ENCODE measurements at places on chromosomes 5 and 9.

DNA sequence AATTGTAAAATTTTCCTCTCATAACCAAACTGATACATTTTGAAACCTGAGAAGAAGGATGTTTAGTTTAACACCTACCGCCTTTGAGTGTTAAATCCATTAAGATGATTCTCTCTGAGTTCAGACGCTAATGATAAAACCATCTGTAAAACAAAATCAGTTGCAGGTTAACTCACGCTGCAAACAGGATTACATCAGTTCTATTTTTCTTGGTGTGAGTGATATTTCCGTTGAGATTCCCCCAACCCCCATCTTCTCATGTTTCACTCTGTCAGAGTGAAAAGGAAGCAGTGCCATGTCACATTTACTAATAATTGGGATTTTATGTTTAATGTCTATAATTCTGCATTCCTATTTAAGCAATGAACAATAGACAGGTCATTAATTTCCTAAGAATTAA lies 146.5 kb downstream of the FANCC start:
- peak; percentile 88 for DNase-seq

- no peak for DNase-seq
These were observed 44.5 kb downstream of the SPRY4 start for GRCh38 chr5:142280066-142281007.

GRCh38 chr5:80755626-80756025 lies 100.8 kb upstream of the DHFR start:
- DNase-seq = peak; percentile 89

GRCh38 chr9:88259001-88259400 lies 120.7 kb upstream of the SPATA31C2 start:
- no peak for DNase-seq

DNA sequence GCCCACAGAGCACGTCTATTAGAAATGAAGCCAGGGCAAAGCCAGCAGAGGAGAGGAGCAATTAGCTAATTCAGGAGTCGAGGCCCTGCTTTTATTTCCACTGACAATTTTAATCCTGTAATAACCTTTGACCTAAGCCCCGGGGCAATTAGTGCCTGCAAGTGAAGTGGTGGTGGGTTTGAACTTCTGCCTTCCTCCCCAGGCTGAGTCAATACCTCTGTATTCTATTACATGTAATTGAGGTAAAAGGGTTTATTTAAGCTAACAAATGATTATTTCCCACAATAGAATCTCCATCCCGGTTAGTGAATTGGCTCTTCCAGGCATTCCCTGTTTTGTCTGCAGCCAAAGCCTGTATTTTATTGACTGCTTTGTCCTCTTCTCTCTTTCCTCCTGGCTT lies 49.9 kb downstream of the FGF18 start:
- DNase-seq = no peak

GRCh38 chr9:107138261-107138992 lies 144.7 kb upstream of the RAD23B start:
- DNase-seq = no peak

DNA sequence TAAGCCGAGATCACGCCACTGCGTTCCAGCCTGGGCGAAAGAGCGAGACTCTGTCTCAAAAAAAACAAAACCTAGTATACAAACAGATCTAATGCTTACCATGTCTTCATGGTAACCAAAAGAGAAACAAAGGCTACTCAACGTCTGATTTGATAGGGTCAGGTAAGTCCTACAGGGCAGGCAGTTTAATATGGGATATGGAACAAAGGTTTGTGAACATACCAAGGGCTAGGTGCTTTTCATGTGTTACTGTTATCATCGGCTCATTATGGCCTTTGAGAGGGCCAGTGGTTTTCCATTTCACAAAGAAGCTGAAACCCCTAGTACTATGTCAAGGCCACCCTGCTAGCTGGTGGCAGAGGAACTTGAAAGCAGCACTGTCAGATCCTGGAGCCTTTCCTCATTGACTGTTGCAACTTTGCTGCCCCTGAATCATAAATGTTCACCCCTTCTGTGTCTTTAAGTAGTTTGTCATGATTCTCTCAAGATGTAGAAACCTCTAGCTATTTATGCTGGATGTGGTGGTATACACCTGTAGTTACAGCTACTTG lies 5.1 kb downstream of the IQGAP2 start:
- DNase-seq = no peak

GRCh38 chr9:132761602-132762001 lies 91.3 kb downstream of the GTF3C4 start:
- no peak for DNase-seq

DNA sequence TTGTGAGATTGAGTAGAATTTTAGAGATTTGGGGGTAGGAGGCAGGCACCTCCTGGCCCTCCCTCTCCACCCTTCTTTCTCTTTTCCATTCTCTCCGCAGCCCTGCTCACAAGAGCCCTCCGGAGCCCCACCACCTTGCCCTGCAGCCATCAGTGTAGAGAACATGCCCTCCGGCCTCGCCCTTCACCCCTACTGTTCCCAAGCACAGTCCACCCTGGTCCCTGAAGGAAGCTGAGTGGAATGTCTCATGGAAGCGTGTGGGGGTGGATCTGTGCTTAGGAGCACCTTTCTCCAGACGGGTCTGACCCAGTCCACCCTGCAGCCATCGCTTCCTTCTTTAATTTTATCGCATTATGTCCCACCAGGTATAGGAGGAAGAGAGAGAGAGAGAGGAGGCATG lies 267.1 kb downstream of the NSG2 start:
- DNase-seq = no peak

GRCh38 chr5:16944816-16945562 lies 8.9 kb upstream of the MYO10 start:
- DNase-seq = no peak

DNA sequence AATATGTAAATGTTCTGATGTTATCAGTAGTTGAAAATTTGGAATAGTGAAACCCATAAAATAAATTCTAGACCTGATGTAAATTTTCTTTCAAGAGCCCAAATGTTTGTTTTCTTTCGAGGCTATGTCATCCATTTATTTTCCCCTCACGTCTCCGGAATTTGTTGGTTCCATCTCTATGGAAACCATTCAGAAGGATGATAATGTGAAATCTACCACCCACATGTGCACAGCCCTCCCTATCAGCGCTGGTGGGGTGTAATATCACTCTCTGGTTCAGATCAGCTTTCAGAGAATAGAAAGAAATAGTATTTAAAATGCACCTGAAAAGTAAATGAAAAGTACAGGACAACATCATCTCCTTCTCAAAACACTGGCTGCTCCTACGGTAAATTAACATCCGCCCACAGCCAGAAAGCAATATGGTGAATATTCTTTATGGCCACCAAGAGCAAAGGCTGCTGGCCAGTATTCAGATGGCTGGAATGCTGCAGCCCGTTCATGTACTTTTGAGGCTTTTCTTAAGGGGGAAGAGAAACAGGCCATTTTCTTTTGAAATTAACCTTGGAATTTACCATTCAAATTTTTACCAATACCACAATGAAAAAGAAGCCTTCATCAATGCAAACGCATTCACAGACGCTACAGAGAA lies 28.5 kb downstream of the GLDC start:
- no peak for DNase-seq

DNA sequence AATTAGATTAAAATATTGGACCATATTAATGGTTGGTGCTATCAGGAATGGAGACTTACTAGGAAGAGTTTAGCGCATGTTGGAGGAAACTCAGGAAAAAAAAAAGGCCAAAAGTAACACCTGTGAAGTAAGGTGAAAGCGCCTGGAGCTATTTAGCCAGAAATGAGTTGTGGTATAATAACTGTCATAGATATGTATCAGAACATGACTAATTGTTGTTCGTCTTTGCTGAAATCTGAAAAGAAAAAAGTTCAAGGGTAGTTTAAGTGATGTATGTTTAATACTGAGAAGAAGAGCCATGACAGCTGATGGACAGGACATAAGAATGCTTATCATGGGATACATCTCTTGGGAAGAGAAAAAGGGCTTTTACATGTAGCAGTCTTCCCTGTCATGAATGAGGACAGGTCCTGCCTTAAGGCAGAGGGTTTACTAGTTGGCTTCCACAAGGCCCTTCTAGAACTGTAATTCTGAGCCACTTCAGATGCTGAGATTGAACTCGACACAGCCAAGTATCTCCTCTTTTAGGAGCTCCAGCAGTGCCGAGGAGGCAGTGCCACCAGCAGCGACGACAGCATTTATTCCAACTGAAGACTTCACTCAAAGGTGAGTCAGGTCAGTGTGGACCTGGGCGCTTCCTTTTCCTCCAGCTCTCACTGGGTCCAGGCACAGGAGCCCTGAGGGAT lies 940 bp upstream of the CAMK4 start:
- DNase-seq = no peak

DNA sequence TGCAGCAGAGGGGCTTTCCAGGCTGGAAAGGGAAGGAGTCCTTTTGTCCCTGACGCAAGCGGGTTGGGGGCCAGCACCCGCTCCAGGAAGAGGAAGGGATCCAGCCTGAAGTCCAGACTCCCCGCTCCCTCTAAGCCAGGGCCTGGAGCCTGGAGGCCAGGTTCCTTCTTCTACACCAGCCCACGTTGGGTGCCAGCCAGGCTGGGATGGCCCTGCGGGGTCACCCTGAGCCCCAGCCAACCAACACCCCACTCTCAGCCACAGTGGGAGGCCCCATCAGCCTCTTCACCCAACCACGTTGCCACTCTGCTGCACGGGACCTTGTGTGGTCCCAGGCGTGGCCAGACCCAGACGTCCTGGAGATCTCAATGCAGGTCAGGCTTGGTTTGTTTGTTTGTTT lies 970 bp upstream of the FUT7 start:
- DNase-seq = peak; percentile 54

GRCh38 chr9:123034881-123035510 lies 1.5 kb downstream of the GPR21 start:
- DNase-seq = no peak

GRCh38 chr5:103031607-103032006 lies 88.3 kb downstream of the GIN1 start:
- DNase-seq = no peak

GRCh38 chr5:171813813-171814490 lies 28.3 kb downstream of the SMIM23 start:
- no peak for DNase-seq

- DNase-seq = no peak
These were observed 1829.6 kb upstream of the NUDT12 start for GRCh38 chr5:105392122-105392709.

DNA sequence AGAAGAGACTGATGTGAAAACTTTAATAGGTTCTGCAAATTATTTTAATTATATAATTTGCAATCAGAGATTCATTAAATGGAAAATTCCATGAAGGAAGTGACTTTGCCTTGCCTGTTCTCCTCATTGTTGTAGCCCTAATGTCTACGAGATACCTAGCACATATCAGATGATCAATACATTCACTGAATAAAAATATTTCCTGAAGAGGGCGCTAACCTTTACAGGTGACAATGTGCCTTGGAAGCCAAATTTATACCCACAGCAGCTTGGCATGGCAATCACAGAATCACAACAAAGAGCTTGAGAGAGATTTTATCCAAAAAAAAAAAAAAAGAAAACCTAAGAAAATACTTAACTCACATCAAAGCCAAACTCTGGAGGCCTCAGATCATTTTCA lies 17.4 kb downstream of the HAUS6 start:
- peak; percentile 54 for DNase-seq

DNA sequence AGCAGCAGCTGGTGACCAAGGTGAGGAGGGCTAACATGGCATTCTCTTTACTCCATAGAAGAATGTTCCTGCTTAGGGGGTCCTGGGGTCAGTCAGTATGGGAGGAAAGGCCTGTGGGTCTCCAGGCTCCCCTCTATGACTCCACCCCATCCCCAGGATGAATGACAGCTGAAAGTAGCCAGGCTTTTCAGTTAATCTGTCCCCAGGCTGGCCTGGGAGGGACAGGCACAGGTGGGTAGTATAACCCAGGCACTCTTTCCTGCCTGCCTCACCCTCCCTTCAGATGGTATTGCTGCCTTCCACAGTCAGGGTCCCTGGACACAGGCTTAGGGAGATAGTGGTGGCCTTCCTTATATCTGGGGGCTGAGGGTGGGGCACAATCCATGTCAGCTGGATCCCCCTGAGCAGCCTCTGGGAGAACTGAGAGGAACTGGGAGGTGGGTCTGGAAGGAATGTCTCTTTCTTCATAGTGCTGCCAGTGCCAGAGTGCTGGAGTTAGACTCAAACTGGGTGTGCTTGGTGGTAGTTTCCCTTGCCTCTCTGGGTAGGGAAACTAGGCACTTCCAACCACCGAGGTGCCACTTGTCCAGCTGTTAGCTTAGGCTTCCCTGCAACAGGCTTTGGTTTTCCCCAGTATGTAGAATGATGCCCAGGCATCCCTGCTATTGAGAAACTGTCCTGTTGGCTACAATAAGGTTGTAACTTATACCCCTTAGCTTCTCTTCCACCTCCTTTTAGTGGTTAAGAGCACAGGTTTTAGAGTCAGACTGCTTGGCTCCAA lies 27.8 kb downstream of the LARP1 start:
- DNase-seq = no peak

DNA sequence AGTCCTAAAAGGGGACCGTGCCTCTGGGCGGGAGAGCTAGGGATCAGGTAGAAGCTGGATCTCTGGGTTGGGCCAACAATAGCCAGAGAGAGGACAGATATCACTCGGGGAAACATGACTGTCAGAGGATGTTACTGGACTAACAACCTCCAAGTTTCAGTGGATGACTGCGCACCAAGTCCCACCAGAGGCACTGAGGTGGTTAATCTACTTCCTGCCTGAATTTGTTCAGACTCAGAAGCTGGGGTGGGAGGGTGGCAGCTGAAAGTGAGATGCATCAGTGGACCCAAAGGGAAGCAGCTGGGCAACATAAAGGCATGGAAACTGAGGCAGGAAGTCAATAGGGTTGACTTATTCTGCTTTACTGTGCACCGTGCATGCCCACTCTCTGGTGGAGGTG lies 130.1 kb upstream of the SLC44A1 start:
- no peak for DNase-seq

DNA sequence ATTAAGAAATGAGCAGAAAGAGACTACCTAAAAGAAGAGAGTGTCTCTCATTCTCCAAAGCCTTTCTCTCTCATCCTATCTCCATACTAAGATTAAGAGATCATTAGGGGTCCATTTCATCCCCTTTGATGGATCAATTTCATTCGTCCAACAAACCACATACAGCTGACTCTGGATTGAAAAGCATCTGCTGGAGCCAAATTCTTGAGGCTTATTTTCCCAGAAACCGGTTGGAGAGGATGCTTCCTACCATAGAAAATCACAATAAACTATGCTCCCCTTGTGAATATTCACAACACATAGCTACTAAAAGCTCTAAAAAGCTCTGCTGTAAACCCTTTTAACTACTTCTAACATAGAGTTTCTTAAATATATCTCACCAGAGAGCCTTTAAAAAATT lies 755.0 kb upstream of the ZNF608 start:
- DNase-seq = no peak

- peak; percentile 68 for DNase-seq
These were observed 13.6 kb downstream of the OTULINL start for GRCh38 chr5:14595189-14595588.

- no peak for DNase-seq
These were observed 24.7 kb upstream of the TJP2 start for GRCh38 chr9:69149321-69149807.
